ENCODE measurements at places on chromosomes 5 and 9.

DNA sequence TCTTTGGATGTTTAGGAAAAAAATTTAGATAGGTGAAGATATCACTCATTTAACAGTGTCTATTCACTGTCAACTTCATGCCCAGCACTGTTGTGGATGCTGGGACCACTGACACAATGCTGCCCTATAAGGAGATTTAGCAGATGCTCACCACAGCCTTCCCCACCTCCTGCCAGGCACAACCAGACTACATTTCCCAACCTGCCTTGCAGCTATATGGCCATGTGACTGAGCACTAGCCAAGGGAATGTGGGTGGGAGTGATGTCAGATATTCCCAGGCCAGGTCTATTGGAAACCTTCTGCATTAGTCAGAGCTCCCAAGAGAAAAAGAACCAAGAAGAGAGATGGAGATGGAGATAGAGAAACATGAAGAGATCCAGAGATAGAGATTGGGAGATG, 302.6 kb upstream of the TAS2R1 start:
- no peak for DNase-seq

DNA sequence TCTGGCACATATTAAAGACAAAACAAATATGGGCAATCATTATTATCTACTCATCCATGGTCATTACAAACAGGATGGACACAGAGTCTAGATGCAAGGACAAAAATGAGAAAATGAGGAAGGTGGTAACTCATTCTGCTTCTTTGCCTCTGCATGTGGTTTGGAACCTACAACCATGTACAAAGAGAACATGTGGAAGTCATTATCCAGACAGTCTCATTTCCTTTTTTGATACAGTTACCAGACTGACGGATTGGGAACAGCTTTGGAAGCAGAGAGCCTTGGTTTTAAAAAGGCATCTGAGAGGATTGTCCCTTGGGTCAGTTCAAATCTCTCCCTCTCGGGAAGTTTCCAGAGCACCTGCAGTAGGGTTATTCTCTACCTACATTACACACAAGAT, 433.4 kb upstream of the TNC start:
- DNase-seq, result no peak

DNA sequence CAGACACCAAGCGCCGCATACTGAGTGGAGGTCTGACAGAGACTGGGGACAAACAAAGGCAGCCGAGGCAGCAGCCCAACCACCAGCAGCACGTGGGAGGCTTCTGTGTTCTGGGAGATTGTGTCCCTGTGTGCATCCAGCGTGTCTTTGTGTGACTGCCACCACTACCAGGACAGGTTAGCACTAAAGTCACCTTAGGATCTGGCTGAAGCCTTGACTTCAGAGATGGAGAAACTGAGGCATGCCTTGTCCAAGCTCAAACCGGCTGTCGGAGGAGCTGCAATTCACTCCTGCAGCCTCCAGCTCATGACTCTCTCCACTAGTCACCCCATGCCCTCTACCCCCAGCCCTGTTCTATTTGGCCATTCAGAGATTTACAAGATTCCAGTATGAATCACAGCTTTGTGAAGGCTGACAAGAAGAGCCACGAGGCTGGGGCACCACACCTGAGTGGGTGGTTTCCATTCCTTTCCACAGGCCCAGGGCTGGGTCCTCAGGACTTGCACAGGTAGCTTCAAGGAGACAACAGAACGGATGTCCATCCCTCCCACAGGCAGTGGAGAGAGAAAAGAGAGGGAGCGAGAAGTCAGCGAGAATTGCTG, 69.3 kb downstream of the SHB start:
- no peak for DNase-seq

DNA sequence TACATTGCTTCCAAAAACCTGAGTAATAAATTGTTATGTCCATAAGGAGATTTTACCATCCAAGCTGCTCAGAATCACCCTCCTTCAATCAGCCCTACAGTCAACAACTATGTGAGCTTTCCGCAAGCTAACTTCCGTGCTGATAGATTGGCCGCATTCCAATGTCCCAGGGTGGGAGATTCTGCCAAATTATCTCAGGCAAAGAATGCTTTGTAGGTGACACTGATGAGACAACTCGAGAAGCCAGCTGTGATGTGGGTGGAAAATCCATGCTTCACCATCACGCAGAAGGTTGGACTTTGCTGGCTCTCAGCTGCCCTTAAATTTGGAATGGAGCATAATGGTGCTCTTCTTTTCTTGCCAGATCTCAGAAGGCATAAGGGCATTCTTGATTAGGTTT, 44.9 kb upstream of the HCN1 start:
- DNase-seq, result no peak

DNA sequence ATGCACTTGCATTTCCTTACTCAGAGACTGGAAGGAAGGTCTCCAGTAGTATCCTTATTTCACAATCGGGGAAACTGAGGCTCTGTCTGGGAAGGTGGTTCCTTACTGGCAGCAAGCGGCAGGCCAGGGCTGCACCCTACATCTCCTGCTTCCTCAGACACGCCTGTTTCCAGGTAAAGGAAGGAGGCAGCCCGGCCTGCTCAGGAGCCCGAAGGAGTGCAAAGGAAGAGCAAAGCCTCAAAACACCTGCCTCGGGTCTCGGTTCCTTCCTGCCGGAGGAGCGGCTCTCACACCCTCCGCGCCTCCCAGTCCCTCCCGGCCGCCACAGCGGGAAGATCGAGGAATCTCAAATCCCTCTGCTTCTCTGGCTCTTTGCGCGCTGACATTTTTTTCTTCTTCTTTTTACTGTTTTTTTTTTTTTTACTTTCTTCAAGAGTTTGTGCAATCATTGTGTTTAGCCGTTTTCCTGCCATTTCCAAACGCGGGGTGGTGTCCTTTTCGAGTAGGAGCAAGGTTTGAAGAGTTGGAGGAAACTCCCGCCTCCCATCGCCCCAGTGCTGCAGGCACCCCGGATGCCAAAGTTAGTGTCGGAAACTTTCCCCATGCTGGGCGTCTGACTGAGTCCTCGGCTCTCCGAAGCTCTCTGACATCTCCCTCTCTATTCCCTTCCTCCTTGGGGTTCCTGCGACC, 1.0 kb downstream of the GGTA1 start:
- no peak for DNase-seq

DNA sequence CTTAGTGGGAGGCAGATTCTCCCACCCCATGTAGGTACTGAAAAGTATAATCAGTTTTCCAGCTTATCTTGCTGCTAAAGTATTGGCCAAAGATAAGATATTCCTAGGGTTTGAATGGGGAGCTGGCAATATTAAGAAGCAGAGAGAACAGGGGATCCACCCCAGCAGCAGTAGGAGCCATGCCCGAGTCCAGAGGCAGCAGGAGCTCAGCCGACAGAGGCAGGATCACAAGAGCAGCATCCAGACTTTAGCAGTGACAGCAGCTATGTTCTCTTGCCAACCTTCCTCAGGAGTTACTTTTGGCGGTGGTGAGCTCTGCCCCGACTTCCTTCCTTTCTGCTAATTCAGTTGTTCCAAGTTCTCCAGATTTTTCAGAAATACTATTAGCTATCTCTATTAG, 224.5 kb downstream of the GADD45G start:
- no peak for DNase-seq

GRCh38 chr5:179762079-179762780, 29.6 kb downstream of the MAML1 start:
- no peak for DNase-seq

- DNase-seq, result no peak
Observed at GRCh38 chr5:151318850-151319732, 15.5 kb upstream of the SLC36A3 start.

GRCh38 chr5:97049175-97049574, 93.2 kb downstream of the LIX1 start:
- DNase-seq, result no peak

DNA sequence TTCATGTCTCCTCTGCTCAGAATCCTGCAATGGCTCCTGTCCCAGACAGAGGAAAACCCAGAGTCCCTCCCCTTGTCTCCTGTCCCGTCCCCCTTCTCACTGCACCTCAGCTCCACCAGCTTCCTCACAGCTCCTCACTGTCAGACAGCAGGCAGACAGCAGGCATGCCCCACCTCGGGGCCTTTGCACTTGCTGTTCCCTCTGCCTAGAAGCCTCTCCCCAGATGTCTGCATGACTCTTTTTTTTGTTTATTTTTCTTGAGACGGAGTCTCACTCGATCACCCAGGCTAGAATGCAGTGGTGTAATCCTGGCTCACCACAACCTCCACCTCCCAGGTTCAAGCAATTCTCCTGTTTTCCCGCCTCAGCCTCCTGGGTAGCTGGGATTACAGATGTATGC, 8.8 kb upstream of the SLC6A7 start:
- no peak for DNase-seq

- DNase-seq, result no peak
Observed at GRCh38 chr5:77777281-77777892, 1.2 kb upstream of the TBCA start.

DNA sequence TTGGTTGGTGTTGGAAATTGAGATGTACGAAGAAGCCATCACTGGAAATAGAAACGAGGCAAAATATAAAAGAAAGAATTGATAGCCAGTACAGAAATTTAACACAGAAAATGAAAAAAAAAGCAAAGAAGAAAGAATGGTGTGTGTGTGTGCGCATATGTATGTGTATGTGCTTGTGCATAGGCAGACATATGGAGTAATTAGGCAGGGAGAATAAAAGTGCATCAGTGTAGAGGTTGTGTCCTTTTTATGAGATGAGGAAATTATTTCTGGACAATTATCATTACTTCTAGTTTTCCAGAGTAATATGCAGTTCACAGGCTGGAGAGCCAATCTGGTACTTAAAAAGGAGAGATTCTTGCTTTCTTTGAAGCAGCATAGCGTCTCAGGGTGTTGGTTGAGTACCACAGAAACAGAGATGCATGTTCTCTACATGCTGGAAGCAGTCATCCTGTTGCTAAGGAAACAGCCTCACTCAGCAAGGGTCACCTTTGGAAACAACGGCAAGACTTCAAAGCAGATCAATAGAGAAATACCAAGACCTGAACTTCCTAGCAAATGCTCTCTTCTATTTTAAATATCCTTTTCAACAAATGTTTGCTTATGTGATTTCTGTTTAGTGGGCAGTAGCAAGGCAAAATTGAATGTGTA, 172.7 kb downstream of the TAF11L14 start:
- no peak for DNase-seq

- no peak for DNase-seq
Observed at GRCh38 chr9:92188969-92189781, 74.0 kb upstream of the SPTLC1 start.

DNA sequence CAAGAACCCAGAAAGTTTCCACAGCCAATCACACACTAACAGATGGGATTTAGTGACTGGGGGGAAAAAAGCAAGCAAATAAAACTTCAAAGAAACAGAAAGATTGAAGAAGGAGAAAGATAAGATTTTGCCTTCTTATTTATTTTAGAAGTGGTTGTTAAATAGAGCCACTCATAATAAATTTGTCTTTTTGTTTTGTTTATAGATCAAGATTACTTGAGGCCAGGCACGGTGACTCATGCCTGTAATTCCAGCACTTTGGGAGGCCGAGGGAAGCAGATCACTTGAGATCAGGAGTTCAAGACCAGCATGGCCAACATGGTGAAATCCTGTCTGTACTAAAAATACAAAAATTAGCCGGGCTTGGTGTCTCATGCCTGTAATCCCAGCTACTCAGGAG, 94.9 kb upstream of the RANBP3L start:
- no peak for DNase-seq

DNA sequence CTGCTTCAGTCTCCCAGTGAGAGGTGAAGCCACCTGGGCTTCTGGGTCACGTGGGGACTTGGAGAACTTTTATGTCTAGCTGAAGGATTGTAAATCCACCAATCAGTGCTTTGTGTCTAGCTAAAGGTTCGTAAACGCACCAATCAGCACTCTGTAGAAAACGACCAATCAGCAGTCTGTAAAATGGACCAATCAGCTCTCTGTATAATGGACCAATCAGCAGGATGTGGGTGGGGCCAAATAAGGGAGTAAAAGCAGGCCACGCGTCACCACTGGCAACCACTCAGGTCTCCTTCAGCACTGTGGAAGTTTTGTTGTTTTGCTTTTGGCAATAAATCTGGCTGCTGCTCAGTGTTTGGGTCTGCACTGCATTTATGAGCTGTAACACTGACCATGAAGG, 69.1 kb upstream of the NREP start:
- DNase-seq, result no peak

- DNase-seq, result no peak
Observed at GRCh38 chr9:88049677-88050307, 75.5 kb upstream of the CDK20 start.

- no peak for DNase-seq
Observed at GRCh38 chr5:177396078-177396477, 4.4 kb downstream of the PFN3 start.

GRCh38 chr9:112007575-112008240, 111.1 kb downstream of the UGCG start:
- no peak for DNase-seq

DNA sequence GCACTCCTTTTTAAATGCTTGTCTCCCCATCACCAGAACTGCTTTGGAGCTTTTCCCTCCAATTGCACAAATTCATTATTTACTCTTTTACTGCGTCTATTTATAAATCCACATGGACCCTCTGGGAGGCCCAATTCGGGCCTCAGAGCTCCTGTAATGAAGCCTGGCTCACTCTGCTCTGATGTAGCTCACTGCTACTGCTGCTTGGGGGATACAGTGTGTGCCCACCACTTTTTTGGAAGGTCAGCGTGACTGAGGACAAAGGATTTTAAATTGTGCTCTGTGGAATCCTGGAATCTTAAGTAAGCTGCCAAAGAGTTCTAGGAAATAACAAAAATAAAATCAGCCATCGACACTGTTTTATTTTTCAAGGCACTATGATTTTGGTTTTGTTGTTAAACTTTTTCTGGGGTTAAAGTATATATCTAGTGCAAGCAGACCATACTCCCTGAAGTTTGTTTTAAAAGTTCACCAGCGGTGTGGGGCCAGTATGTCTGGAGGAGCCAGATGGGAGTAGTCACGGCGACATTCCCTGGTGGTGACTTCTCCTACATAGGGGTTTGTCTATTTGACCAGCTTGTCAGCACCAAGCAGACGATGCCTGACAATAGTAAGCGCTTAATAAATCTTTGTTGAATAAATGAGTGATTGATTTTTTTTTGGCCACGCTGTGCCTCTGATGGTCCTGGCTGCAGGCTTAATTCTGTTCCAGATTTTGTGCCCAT, 142.8 kb downstream of the TMEM38B start:
- no peak for DNase-seq

- no peak for DNase-seq
Observed at GRCh38 chr5:145220481-145220880, 614.7 kb downstream of the PRELID2 start.

DNA sequence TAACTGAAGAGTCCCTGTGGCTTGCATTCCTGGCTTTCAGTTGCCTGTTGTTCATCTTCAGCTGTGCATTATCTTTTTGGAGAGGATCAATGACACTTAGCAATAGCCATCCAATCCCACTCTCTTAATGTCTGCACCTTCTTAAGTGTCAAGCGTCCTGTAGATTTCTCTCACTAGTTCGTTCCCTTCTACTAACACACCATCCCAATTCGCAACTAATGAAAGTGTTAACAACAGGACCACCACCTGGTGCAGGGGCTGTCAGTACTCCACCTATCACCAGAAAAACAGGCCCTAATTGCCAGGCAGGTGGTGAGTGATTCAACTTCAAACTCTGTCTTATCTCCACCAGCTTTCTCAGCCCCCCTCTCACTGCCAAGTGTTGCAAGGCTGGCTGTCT, 169.4 kb upstream of the EFNA5 start:
- DNase-seq, result no peak

- no peak for DNase-seq
Observed at GRCh38 chr5:135592312-135593045, 13.7 kb upstream of the CXCL14 start.

GRCh38 chr5:8601831-8602354, 732.9 kb downstream of the MTRR start:
- no peak for DNase-seq

- DNase-seq, result no peak
Observed at GRCh38 chr9:77833561-77834429, 185.7 kb upstream of the GNA14 start.

All from putamen (tissue), 1 donor.